ENCODE measurements at places on chromosomes 7 and 10.

- DNase-seq: no peak
These were observed 11.1 kb downstream of the CDK14 start for GRCh38 chr7:90607196-90607595.

GRCh38 chr7:93530701-93531100 is 43.8 kb downstream of the CALCR start:
- DNase-seq: no peak

GRCh38 chr10:104306897-104307296 is 31.4 kb downstream of the ITPRIP start:
- DNase-seq: no peak

DNA sequence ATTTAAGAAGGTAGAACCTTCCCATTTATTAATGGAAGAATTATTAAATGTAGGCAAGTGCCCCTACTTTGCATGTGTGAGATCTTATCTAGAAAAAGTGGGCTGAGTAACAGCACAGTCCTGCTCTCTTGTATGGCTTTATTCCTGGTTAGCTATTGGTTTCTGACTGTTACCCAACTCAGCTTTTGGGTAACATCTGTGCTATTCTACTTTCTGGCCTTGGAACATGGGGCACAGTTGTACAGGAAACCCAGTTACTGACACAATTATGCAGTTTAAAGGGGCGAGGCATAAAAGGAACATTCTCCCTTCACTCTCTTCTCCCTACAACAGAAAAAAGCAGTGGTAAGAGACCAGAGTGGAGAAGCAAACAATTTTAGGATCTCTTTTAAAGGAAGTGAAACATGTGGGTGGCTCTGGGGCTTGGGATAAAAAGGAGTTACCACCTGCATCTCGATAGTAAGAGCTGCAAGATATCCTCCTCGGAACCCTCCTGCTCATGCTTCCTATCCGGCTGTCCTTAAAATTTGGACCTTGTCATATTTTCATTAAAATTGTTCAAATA is 16.0 kb downstream of the NUDT5 start:
- no peak for DNase-seq

GRCh38 chr10:58173391-58173790 is 94.3 kb downstream of the IPMK start:
- DNase-seq: no peak

- DNase-seq: no peak
These were observed 59.8 kb downstream of the CSGALNACT2 start for GRCh38 chr10:43197834-43198681.

DNA sequence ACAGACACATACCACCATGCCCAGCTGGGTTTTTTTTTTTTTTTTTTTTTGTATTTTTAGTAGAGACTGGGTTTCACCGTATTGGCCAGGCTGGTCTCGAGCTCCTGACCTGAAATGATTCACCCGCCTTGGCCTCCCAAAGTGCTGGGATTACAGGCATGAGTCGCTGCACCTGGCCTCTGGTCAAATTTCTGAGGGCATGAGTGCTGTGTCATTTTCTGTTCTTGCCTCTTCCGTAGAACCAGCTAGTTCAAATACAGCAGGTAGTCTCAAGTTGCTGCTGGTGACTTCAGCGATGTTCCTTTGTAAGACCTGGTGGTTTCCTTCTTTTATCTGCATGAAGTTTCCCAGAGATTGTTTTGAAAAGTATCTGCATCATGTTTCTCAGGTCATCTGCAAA is 134.8 kb upstream of the SHH start:
- no peak for DNase-seq

- DNase-seq: no peak
These were observed 5.3 kb downstream of the WIPF3 start for GRCh38 chr7:29811586-29811985.

DNA sequence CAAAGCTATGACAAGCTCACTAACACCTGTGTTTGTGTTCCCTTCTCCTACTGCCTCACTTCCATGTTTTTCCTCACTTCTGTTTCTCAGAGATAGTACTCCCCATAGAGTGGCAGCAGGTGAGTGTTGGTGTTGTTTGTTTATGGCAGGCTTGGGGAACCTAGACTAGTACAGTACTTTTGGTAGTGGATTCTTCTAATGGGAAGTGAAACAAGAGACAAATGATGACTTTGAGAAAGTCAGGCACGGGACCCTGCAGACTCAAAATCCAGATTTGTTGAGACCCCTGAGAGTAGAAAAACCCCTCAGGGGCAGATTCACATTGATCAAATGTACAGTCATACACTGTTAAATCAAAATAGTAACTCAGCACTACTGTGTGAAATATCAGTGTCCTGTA is 6.4 kb upstream of the CFAP69 start:
- DNase-seq: no peak

- DNase-seq: no peak
These were observed 5.2 kb downstream of the GRID1 start for GRCh38 chr10:86361156-86362128.
